NCI-H510A (cell line): ENCODE measurements at places on chromosomes 12 and 14.
A peak's percentile ranks its signal among the peaks of the same experiment; 100 is the strongest.

DNA sequence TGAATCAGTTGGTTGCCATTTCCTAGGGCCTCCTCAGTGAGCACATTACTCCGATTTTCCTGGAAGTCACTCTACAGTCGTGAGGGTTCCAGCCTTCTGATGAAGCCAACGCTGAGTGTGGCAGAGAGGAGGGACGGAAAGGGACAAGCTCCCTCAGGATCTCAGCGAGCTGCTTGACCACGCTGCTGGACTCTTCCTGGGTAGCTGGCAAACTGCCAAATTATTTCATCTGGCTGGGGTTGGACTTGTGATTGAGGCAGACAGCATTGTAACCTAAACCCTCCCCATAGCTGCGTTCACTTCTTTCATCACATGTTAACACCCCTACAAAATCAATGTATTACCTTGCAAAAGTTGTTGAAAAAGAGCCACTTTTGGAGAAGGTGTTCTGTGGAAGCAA, 69.6 kb upstream of the CHST11 start:
- peak; percentile 33 for DNase-seq

GRCh38 chr14:81990312-81990761, 456.7 kb upstream of the SEL1L start:
- no peak for DNase-seq

- DNase-seq = no peak
Measured at GRCh38 chr12:64893961-64894360, 69.5 kb downstream of the TBC1D30 start.

DNA sequence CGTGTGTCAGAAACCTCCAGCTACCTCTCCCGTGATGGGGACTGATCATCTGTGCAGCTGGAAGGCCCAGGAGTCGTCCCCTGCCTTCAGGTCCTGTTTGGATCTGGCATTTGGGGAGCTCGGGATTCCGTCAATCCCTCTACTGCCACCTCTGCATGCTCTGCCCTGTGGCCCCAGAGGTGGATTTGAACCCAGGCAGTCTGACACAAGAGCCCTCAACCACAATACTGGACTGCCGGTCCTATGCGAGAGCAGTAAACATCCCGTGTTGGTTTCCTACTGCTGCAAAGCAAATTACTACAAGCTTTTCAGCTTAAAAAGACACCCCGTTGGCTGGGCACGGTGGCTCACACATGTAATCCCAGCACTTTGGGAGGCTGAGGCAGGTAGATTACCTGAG, 121.9 kb upstream of the FKBP4 start:
- no peak for DNase-seq

DNA sequence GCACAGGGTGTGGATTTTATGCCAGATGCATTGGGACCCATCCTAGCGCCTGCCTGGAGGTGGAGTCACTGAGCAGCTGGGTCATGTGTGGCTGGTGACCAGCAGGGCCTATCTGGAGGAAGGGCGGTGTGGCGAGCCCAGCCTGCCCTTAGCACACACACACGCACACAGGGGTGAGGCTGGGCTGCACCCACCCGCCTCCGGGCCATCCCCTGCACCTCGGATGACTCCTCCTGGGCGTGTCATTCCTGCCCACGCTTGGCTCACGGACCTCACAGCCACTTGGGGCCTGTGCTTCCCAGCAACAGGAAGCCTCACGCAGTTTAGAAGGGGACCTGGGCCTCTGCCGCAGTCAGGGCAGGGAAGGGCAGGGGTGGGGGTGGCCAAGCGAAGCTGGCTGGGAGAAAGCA, 36.2 kb upstream of the FZD10 start:
- no peak for DNase-seq

- no peak for DNase-seq
Measured at GRCh38 chr14:24630087-24630871, 3.7 kb downstream of the GZMB start.

DNA sequence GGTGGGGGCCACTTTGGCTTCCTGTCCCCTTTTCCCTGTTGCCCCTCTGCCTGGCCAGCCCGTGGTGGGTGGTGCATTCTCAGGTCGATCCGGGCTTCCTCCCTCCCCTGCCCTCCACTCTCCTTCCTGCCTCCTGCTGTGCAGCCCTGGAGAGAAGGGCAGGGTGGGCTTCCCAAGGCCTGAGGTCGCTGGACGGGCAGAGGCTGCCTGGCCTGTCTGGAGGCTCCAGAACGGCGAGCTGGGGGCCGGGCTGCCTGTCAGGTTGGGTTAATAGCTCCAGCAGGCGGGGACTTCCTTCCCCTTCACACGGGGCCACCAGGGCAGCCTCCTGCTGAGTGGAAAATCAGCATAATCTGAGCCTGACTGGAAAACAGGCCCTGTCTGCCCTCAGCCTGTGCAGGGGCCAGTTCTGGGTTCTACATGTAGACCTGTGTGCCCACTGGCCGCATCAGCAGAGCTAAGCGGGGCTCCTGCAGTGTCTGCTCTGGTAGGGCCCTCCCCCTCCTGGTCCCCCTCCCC, 11.3 kb downstream of the KIF26A start:
- peak; percentile 62 for DNase-seq

DNA sequence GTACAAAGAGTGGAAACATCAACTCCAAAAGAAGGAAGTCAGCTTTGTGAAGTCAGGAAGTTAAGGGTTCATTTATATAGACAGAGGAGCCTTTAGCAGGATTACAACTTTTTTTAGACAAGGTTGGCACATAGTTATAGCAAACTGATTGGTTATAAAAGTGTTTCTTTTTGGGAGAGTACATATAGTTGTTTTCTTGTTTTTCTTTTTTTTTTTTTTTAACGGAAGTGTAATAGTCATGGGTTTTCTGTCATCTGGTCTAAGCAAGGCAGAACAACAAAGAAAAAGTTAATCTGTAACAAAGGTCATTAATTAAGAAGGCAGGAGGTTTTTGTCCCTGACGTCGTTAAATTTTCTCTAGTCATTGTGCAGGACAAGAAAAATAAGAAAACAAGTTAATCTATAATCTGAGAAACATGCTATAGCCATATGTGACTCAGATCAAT, 13.0 kb upstream of the MFAP5 start:
- DNase-seq = no peak

DNA sequence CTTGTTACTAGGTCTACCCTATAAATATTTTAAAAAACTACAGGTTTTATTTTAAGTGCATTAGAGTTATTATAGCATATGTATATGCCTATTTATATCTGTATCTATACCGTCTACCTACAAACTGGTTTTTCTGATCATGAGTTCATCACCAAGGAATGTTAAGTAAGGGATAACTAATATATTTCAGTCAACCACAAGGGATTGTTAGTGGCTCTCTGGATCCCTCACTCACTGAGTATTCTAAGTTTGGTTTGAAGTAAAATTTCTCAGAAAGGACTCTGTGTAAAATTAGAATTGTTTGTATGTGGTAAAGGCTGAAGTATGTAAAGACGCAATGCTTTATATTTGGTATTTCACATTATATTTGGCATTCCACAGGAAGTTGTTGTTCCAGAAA, 4.8 kb downstream of the EPYC start:
- DNase-seq = no peak

GRCh38 chr14:29235991-29236390, 469.4 kb downstream of the FOXG1 start:
- no peak for DNase-seq

DNA sequence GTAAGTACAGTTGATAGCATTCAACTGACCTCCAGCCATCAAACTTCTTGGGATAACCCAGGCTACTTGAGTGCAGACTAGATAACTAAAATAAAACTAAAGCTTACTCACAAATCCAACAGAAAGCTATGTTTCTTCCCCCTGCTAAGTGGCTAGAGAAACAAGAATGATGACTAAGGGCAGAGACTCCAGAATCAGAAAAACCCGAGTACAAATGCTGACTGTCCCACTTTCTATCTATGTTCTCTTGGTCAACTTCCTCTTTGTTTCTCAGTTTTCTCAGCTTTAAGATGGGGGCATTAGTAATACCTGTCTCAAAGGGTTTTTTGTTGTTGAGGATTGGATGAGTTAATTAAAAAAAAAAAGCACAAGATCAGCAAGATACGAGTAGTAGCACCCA, 6.1 kb upstream of the NUAK1 start:
- DNase-seq = no peak

DNA sequence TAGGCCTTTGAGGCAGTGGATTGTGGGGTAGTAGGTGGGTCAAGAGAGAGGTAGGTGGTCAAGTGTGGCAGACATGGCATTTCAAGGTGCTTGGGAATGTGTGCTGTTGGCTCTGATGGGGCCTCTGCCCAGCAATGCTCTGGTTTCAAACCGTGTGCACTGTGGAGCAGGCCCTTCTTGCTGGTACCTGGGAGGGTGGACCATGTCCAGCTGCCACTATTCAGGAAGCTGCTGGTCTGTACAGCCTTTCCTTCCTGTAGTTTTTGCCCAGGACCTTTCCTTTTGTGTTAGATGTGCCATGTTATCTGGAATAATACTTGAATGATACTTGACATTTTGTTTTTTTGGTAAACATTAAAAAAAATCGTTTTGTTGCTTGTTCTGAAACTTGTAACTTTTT, 14.8 kb downstream of the RIMKLB start:
- DNase-seq = no peak

DNA sequence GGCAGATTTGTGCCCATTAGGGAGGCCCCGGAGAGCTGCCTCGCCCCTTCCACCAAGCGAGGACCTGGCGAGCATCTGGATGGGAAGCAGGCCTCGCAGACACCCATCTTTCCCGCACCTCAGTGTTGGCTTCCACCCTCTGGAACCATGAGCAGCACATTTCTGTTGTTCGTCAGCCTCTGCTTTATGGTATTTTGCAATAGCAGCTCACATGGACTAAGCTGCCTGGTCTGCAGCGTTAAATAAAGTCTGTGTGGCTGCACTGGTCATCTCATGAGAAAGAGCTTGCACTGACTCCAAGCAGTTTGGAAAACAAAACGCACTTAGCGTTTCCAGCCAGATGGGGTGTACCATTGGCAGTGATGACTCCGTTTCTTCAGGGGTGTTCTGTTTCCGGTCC, 75.8 kb downstream of the GLT1D1 start:
- no peak for DNase-seq

DNA sequence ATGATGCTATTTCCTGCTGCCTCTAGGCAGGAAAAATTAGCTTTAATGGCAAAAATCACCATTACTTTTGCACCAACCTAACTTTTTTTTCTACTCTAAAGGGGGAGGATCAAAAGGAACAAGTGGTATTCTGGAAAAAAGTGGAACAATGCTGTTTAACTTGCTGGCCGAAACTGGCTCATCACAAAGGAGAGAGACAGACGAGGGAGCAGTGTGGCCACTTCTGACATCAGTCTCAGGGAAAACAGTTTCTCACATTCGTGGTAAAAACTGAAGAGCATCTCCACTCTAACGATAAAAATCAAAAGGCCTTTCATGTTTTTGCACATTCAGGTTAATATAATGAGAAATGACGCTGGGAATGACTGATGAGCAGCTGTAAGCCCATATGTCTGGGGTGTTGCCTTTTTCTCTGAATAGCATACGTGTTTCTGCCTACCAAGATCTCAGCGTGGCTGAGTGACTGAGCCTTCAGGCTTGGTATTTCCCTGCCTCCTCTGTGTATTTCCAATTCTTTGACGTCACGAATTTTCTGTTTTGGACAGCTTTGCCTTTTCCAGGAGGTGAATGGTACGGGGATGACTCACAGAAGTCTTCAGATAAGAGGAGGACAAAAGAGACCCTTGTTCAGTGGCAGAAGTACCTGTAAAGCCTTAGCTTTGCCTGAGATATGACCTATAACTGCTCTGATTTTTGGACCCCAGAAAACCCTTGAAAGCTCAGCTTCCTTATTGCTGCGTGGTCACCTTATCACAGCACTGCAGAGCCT, 358.8 kb downstream of the GLT1D1 start:
- DNase-seq = no peak

GRCh38 chr14:89207925-89208328, 209.1 kb downstream of the FOXN3 start:
- no peak for DNase-seq

GRCh38 chr12:132559652-132560363, 50.6 kb downstream of the LRCOL1 start:
- peak; percentile 77 for DNase-seq

DNA sequence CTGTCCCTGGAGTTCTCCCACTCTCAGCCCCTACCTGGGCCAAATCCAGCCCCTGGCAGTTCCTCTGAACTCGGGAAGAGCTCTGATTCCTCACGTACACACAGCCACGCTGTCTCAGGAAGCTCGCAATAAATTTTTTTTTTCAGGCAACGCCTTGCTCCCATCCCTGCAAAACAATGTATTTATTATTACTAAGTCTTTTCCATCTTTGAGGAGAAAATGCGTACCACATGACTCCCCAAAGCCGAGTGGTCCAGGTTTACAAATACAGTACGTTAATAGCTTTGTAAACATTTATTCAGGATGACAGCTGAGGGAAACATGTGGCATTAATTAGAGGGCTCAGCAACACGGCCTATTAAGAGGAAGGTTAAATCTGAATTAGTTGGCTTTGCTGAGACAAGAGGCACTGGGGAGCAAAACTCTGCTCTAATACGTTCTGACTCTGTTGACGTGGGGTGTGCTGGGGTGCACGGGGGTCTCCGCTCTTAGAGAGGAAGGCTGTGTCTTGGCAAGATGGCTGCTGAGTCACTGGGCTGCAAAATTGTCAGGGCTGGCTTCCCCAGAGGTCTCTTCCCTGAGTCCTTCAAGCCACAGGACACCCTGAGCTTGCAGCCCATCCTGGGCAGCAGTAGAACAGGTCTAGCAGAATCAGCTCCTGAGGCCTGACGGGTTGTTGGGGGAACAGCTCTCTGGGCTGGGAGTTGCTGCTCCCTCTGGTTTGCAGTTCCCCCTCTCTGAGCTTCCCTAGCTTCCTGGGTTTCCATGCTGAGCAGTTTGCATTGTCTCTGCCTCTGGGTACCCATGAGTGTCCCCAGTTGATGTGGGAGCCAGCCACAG, 185.2 kb upstream of the TBX3 start:
- peak; percentile 24 for DNase-seq

- DNase-seq = no peak
Measured at GRCh38 chr12:22262309-22262708, 72.2 kb downstream of the ST8SIA1 start.

GRCh38 chr14:71244341-71244740, 337.1 kb downstream of the PCNX1 start:
- no peak for DNase-seq

DNA sequence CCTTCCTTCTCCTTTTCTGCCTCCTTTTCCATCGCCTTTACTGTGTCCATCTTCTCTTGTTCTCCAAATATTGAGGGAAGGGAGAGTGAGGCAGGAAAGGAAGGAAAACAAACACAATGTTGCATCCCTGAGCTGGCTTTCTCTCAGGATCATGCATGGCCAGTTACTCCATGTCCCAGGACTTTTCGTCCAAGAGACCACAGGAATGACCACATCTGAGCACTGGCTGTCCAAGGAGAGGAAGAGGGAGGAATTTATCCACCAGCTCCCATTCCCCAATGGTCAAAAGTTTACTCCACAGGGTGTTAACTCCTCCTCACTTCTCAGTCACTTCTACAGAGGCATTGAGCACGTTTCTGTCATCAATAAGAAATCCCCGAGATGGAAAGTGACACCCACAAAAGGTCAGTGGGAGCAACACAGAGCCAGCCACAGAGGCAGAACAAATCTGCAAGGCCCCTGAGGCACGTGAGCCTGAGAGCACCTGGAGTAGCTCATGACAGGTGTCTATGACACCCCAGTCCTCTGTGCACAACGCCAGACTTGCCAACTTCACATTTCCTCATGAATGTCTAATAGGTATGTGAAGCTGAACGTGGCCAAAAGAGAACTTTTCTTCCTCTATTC, 177.3 kb upstream of the NUDT4 start:
- DNase-seq = no peak

- no peak for DNase-seq
Measured at GRCh38 chr12:54421879-54422250, 2.8 kb upstream of the ITGA5 start.

GRCh38 chr12:132550014-132550802, 60.2 kb downstream of the LRCOL1 start:
- no peak for DNase-seq
